Activated T-helper 1 cell treated with Interleukin-2 at 50 U/mL for 16 hours (primary cell): ENCODE measurements at places on chromosomes 16 and 17.

- DNase-seq, result no peak
Measured at GRCh38 chr17:61444831-61445230, 7.4 kb upstream of the TBX4 start.

DNA sequence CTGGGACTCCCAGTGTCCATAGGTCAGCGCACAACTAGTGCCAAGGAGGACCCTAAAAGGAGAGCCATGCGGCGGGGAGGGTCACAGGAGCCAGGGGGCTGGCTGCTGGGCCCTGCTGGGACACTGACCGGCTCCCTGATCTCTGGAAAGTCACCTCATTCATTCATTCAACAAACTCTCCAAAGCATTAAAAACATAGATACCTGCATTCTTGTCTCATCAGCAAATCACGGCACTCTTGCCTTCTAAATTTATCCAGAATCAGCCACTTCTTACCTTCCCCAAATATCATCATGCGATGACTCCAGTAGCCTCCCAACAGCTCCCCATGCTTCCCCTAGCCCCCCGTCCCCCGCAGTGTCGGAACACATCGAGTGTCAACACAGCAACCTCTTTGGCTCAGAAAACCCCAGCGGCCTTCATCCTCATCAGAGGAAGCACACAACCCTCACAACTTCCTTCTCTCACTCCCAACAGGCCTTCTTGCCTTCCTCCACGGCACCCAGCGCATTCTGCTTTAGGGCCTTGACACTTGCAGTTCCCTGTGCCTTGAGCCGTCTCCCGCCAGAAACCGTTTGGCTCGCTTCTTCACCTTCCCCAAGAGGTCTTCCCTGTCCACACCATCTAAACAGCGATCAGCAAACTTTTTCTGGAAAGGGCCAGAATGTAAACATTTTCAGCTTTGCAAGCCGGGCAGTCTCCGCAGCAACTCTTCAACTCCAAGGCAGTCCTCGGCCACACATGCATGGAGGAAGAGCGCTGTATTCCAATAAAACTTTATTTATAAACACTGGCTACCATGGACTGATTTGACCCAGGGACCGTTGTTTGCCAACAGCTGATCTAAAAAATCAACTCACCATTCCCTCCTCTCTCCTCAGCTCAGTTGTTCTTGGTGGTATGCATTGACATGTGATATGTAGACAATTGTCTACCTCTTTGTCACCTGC lies 119.5 kb upstream of the TNRC6C start:
- no peak for DNase-seq

DNA sequence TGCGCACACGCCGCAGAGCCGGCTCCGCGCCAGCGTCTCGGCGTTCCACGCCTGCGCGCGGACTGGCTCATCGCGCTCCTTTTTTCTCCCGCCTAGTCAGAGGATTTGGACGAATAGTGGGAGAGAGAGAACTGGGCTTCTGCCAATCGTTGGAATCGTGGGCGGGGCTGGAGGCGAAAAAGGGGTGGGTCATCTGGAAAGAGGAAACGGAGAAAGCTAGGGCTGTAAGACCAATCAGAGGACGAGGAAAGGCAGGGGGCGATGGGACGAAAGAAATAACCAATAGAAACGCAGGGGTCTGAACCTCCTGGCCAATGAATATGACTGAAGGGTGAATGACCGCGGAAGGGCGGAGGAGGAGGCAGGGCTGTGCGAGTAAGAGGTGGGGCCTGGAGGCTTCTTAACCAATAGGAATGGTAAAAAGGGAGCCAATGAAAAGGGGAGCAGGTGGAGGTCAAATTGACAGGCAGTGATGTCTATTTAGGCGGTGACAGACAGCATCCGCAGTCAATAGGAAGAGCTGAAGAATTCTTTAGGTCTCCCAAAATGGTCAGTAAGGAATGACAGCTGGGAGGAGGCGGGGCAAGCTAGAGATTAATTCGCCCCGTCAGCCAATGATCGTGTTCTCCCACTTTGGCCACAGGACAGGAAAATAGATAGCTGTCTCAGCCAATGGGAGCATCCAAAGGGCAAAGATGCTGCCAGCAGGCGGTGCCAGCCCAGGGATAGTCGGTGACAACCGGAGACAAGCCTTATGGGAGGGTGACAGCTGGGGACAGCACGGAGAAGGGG lies at the start of gene TBC1D10B:
TSS of gene TBC1D10B (minus strand) at position 39 of the 792 bp plus-strand sequence. CDS start 311 bp downstream, outside the sequence.
- DNase-seq, result peak; percentile 98

- no peak for DNase-seq
Measured at GRCh38 chr17:77142689-77143088, 1.9 kb downstream of the SEC14L1 start.

DNA sequence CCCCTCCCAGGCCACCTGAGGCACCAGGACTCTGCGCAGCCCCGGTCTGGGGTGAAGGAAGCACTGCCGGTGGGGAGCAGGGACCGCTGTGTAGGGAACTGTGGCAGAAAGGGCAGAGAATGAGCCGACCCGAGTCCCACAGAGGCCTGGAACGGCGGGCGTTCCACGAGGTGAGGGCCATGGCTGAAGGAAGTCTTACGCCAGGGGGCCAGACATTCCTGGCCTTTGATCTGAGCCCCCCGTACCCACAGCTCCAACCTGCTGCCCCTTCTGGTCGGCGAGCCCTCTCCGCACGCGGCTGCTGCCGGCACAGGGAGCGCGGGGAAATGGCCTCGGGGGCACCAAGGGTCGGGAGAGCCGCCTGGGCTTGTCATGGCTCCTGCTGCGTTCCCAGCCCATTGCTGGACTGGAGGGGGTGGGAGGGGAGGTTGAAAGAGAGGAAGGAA lies 1.4 kb upstream of the WNT3 start:
- DNase-seq, result no peak

- DNase-seq, result no peak
Measured at GRCh38 chr17:72373910-72374741, 253.3 kb downstream of the SOX9 start.

GRCh38 chr17:27558842-27559505 lies 72.0 kb upstream of the LGALS9 start:
- DNase-seq, result no peak

- no peak for DNase-seq
Measured at GRCh38 chr16:67982011-67982696, 1.9 kb upstream of the DPEP3 start.

GRCh38 chr16:2438121-2438520 lies 8.9 kb downstream of the CCNF start:
- no peak for DNase-seq

- DNase-seq, result no peak
Measured at GRCh38 chr17:12851901-12852435, 62.7 kb downstream of the ARHGAP44 start.

DNA sequence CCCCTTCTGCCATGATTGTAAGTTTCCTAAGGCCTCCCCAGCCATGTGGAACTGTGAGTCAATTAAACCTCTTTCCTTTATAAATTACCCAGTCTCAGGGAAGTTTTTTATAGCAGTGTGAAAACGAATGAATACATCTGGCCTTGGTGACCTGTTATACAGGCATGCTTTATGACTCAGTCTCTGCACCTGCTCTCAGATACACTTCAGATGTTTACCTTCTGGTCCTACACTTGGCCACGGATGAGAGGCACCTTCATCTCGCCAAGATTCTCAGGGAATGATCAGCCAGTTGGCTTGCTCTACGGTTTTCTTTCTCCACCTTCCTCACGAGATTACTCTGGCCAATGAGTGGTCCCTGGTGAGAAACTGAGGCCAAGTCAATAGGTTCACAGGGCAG lies 304.7 kb downstream of the CA10 start:
- no peak for DNase-seq
